ENCODE measurements at places on chromosomes 7 and 10.

DNA sequence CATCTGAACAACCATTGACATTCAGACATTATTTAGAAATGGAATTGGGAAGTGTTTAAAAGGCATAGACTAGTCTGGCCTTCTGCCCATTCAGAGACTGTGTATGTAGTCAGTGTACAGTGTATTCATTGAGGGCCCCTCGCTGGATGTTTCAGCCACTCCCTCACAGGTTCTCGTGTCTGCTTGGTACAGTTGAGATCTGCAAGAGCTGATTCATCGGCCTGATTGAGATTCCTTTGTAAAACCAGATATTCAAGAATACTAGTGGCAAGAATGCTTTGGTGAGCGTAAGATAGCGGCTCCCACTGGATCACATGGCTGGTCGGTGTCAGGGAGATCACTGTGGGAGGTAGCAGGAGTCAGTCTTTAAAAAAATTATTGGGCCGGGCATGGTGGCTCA, 119.5 kb downstream of the TCF7L2 start:
- DNase-seq = no peak

DNA sequence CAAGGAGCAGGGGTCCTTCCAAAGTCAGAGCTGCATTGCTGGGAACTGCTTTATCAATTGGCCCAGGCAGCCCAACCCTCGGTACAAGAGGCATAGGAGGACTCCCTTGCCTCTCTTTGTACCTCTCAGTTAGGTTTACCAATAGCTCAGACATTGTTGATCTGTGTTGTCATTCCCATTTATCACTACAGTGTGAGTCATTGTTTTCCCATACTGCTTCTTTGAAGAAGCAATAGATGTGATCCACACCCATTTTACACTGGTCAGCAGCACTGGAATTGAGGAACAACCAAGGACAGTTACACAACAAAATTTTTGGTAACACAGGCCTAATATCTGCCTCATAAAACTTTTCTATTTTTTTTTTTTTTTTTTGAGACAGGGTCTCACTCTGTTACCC, 307.2 kb downstream of the SNX13 start:
- no peak for DNase-seq

DNA sequence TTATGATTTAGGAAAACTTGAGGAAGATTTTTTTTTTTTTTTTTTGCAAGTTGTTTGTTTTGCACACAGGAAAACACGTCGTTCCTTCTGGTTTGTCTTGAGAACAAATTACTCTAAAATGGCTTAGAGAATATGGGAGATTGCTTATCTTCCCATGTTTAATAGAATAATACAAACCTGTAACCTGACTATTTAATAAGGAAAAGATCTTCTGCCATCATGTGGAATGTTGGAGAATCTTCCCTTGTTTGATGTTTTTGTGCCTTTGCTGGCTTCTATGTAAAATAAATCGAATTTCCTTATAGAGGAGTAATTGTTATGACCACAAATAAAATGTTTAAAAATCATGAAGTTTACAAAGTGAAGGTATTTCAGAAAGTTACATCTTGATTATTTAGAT, 818.8 kb downstream of the GATA3 start:
- no peak for DNase-seq

DNA sequence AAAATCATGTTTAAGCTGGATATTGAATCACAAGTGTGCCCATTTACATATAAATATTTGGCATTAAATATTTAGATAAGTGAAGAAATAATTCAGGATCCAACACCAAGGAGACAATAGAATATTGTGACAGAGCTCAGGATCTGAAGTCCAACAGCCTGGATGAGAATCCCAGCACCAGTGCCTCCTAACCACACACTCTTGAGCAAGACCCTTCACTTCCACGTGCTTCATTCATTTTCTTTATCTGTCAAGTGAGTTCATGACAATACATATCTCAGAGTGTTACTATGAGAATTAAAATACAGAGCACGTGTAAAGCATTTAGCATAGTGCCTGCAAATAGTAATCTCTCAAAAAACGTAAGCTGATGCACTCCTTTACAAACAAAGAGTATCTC, 78.4 kb upstream of the IKZF1 start:
- no peak for DNase-seq

GRCh38 chr7:44074349-44074695, 8.0 kb downstream of the POLM start:
- no peak for DNase-seq

DNA sequence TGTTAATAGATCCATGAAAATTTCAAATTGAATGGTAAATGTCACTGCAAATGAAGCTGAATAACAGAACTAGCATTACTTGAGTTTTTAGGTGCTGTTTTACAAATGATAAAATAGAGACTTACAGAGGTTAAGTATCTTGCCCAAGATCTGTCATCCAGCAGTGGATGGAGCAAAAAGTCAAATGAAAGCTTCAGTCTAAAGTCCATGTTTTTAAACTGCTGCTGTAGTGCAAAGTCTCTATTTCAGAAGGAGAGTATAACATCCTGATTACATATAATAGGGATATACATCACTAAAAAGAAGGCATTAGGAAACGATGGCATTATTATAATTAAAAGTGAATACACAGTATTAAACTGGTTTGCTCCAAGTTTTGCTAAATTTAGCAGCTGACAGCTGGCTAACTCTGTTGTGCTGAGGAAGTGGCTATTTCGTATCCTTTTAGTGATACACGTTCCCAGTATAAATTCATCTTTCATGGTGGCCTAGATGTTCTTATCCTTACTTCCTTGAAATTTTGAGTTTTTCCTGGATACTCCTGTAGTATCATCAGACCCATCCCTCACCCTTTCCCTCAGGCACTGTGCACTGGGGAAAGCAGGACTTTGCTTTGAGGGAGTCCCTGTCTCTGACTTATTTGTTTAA, 603.2 kb downstream of the MAGI2 start:
- no peak for DNase-seq

- no peak for DNase-seq
These were observed 243.1 kb upstream of the SHH start for GRCh38 chr7:156055206-156055822.

- no peak for DNase-seq
These were observed 116.5 kb downstream of the ZMIZ1 start for GRCh38 chr10:79185067-79185774.

- DNase-seq = no peak
These were observed 121.3 kb downstream of the RAMP3 start for GRCh38 chr7:45278763-45279398.

- no peak for DNase-seq
These were observed 459 bp downstream of the ZDHHC6 start for GRCh38 chr10:112446055-112446854.

DNA sequence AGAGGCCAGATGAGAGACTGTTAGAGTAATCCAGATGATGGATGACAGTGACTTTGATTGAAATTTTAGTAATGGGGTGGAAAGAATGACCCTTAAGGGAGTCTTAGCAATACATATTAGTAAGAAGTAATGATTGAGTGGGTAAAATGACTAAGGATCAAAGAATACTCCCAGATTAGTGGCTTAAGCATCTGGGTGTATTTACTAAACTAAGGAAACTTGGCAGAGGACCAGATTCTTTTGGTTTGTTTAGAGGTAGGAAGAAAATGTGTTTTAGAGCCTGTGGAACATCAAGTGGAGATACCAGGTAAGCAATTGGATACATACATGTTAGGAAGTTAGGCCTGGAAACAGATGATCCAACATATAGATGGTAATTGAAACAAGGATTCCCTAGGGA, 58.8 kb upstream of the ADRA2A start:
- no peak for DNase-seq

DNA sequence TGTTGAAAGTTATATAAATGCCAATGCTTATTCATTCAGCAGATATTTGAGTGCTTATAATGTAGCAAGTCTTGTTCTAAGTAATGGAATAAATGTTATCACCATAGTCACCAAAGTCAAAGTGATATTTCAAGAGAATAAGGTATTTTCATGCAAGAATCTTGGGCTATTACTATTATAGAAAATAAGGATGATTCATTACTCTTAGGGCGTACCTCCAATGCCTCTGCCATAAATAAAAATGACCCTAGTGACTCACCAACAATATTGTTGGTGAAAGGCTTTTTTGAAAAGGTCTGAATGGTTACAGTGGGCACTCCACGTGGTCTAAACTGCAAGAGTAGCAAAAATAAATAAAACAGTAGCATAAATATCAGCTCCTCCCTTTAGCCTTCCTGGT, 68.4 kb downstream of the RALA start:
- DNase-seq = no peak

DNA sequence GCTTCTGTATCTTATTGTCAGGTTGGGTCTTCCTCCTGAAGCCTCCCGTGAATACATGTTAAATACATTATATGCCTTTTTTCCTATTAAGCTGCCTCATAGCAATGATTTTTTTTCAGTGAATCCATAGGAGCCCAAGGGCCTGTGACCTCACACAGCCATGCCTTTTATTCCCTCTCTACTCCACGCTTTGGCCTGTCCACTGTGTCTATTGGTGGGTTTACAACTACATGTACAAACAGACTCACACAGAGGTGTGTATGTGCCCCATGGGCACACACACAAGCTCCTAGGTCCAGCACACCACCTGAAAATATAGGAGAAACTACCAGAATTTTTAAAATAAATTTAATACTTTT, 560.4 kb downstream of the IPMK start:
- no peak for DNase-seq

- DNase-seq = no peak
These were observed 1.2 kb downstream of the USP6NL start for GRCh38 chr10:11610166-11610825.

DNA sequence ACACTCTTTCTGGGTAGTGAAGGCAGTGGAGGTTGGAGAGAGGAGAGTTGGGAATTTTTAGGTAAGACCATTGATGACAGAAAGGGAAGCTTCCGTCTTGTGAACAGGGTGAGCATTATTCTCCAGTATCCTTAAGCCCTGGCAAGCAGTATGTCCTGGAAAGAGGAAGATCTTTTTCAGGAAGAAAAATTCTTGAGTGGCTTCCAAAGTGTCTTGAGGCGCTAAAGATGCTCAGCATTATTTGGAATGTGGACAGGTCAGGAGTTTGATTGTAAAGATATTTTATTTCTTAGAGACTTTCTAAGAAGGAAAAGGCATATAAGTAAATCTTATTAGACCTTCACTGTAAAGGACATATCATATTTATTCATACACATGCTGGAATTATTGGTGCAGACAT, 54.3 kb downstream of the ABCC2 start:
- no peak for DNase-seq

DNA sequence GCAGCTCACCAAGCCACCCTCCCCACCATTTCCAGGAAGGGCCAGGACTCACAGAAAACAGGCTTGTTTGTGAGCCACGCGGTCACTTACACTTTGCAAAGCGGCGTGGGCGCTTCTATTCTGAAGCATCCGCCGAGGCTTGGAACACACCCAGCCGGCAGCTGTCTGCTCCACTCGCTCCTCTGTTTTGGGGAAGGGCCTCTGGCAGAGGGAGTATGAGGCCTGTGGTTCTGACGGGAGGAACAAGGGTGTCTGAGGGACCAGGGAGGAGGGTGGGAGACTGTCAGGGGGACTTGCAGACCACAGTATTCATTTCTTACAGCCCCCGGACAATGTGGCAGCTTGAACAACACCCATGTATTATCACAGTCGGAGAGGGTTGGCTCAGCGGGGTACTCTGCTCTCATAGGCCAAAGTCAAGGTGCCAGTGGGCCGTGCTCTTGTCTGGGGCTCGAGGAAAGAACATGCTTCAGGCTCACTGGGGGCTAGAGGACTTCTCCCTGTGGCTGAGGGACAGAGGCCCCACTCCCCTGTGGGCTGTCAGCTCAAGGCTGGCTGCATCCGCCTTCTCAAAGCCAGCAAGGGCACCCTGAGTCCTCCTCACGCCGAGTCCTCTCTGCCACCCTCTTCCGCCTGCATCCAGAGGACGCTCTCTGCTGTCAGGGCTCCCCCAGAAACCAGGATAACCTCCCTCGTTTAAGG, 60.4 kb upstream of the FAM20C start:
- no peak for DNase-seq

DNA sequence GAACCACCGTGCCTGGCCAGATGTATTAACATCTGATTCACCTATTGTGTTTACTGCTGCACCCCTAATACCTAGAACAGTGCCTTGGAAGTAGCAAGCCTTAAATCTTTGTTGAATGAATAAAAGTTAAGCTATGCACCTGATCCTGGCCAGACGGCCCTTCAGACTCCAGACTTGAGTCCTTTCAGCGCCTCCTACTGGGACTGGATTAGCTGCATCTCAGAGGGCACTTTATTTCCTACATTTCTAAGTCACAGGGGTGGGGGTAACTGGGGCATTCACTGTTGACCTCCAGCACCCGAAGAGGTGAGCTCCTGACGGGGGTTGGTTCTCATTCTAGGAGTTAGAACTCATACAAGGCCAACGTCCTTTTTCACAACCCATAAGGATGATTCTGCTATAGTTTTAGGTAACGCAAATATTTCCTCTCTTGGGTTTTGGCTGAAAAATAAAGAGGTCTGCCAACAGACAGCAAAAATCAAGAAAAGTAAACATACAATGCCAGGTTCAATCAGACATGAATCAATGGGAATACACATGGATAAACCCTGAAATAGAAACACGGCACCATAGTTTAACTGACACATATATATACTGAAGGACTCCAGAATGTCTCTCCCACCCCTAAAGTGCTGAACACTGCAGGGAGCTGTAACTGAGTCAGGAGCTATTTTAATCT, 48.0 kb upstream of the DLG5 start:
- DNase-seq = peak; percentile 19

DNA sequence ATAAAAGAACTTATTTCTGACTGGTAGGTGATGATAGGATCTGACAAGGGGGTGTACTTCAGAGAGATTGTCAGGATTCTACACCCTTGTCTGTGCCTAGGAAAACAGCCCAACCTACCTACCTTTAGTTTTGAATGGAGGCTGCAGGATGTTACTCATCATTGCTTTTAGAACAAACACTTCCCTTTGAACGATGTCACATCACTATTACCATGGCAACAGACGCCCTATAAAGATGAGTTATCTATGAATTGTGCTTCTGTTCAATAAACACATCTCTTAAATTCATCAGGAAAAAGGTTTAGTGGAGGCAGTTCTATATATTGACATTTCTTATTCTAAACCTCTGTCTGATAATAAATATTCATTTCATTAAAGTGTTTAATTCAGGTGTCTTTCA, 362.4 kb downstream of the CNTNAP2 start:
- no peak for DNase-seq

DNA sequence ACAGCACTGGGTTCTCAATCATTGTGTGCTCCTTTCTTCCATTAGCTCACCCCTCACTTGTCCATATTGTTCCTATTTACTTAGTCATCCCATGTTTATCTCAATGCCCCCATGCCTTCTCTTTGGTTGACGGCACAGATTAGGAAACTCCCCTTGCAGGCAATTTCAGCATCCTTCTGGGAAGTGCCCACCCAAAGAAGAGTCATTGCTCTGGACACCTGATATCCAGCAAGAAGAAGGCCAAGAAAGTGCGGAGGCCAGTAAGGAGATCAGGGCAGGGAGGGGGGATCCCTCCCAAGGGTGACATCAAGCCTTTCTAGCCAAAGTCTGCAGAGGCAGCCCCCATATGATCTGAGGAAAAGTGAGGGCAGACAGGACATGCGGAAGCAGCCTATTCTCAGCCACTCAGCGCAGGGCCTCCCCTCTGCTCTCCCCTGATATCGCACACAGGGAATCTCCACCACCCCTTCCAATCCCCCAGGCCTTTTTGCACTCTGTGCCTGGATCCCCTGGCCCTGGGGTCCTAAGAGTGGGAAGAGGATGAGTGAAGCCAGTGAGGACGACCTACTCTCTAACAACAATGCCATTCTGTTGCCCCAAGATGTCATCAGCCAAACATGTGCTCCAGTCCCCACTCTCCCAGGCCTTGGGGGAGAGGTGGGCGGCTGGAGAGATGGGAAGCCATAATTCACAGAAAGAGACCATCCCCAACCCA, 1.8 kb downstream of the TRPV6 start:
- no peak for DNase-seq
